ENCODE measurements at places on chromosomes 6 and 20. TPM values are rescaled to one million over a fixed set of nuclear protein-coding genes. Genes with fewer than 3 reads are reported as not detected.

Gene EFCAB8
- 0.10 TPM for total RNA-seq

Gene SLA2
- not detected for total RNA-seq

Gene DAAM2
- not detected for total RNA-seq

Gene TSHZ2
- 0.05 TPM for total RNA-seq

Gene CCNC
- total RNA-seq, result 46.8 TPM

Gene DOK5
- total RNA-seq, result not detected

Gene BEND6
- total RNA-seq, result not detected

Gene WFDC10B
- not detected for total RNA-seq

GRCh38 chr6:50264995-50265571 is 215.4 kb upstream of the DEFB112 start:
- DNase-seq, result peak; percentile 19

DNA sequence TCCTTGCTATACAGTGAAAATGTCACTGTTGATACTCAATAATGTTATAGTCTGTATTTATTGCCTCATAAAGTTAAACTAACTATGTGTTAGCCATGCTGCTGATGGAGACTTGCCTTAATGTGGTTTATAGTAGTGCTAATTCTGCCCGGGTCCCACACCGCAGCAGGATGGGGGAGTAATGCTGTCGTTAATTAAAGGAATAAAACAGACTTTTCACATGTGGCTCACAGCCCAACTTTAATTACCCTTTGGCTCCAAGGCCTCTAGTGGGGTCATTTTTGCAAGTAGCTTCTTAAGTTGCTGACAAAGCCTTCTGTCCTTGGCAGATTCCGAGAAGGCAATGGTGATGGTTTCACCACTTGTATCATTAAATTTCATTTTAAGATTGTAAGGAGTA is 634.3 kb downstream of the TBC1D32 start:
- no peak for DNase-seq

DNA sequence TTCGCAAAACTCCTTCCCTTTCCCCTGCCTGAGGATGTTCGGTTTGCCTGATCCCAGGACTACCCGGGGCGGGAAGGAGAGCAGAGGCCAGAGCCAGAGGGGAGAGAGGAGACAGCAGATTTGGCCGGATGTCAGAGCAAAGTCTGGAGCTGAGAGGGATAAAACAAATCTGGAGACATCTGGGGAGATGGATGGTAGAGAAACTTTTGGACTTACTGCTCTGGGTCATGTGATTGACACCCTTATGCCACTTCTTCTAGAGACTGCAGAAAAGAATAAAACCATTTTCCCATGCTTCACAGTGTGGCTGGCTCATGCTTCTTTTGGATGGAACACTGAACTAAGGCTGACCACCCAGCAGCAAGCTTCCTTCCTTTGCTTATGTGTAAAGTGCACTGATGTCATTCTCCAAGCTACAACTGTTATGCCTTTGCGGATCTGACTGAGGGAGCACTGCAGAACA is 174.7 kb downstream of the FOXC1 start:
- no peak for DNase-seq

GRCh38 chr6:134111062-134111677 is 58.7 kb upstream of the SLC2A12 start:
- peak; percentile 79 for DNase-seq

DNA sequence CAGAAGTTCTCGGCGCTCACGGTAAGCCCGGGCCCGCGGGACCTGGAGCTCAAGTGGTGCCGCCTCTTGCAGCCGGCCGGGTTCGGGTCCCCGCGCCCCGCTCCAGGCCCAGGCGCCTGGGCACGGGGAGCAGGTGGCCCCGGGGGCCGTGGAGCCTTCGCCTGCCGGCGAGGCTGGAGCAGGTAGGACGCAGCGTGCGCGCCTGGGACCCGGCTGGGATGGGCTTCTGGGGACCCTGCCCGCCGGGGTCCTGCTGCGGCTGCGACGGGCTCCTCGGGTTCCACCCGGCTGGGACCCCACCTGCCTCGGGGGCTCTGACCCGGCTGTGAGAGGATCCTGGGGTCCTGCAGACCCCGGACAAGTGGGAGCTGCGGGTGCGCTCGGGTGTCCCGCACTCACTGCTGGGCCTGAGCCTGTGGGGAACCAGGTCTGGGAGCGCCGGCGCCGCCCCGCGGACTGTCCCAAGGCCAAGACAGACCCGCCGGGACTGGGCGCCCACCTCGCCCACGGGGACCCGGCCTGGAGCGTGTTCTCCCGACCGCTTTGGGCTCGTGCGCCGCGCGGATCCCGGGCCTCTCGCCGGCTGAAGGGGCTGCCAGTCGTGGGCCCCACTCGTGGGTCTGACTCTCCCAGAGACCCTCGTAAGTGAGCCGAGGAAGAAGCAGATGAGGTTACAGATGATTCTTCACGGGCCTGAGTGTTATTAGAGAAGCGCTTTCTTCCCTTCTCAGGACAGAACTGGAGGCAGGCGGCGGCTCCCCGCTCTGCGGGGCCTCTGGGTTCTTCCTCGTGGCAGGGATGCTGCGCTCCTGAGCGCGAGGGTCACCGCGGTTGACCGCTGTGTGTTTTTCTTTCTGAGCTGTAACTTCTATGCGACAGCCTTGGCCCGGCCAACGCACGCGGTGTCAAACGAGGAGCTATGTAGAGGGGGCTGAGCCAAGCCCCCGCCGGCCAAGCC is 729 bp downstream of the SMOC2 start:
- no peak for DNase-seq

GRCh38 chr20:46081074-46081473 is 8.7 kb downstream of the NCOA5 start:
- no peak for DNase-seq

DNA sequence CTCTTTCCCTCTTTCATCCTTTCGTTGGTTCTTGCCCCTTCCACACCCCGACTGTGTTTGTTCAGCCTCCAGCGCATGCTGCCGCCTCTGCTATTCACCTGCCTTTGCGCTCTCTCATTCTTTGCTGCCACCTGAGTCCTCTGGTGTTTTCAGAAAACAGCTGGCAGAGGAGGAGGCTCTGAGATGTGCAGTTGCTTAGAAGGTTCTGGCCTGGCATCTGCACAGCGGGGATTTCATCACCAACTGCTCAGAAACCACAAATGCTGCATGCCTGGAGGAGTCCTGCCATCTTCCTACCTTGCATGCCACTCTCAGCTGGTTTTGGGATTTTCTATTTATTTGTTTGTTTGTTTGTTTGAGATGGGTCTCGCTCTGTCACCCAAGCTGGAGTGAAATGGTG is 39.2 kb upstream of the CLDN20 start:
- DNase-seq, result no peak

- DNase-seq, result no peak
Observed at GRCh38 chr20:47484303-47484702, 17.4 kb upstream of the NCOA3 start.

DNA sequence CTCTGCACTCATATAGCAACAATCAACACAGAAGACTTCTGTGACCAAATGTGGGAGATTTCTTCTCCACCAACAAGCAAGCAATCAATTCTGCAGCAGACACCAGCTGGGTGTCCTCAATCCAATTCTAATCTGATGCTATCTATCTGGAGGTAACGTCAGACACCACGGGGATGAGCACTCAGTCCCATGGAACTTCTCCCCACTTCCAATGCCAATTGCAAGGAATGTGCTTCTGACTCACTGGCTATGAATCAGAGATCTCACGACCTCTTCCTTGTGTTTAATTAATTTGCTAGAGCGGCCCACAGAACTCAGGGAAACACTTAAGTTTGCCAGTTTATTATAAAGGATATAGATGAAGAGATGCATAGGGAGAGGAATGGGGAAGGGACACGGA is 103.5 kb upstream of the SIRPG start:
- no peak for DNase-seq

GRCh38 chr6:136816656-136817055 is 5.7 kb upstream of the PEX7 start:
- DNase-seq, result no peak

GRCh38 chr6:87210979-87211378 is 55.6 kb downstream of the ZNF292 start:
- no peak for DNase-seq

- DNase-seq, result no peak
Observed at GRCh38 chr6:160420969-160421556, 72.9 kb downstream of the SLC22A3 start.

DNA sequence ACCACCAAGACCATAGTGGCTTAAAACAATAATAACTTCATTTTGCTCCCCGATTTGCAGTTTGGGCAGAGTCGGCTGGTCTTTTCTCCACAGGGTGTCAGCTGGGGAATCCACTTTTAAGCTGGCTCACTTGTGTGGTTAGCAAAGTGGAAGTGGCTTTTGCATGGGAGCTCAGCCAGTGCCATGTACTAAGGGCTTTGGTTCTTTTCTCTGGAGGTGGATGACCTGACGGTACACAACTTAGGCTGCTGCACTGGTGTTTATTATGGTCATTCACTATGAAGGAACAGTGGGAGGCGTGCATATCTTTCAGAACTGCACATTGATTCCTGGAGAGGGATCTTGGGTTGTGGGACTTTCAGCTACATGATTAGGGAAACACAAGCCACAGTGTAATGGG is 141.0 kb downstream of the OR2B2 start:
- DNase-seq, result no peak

DNA sequence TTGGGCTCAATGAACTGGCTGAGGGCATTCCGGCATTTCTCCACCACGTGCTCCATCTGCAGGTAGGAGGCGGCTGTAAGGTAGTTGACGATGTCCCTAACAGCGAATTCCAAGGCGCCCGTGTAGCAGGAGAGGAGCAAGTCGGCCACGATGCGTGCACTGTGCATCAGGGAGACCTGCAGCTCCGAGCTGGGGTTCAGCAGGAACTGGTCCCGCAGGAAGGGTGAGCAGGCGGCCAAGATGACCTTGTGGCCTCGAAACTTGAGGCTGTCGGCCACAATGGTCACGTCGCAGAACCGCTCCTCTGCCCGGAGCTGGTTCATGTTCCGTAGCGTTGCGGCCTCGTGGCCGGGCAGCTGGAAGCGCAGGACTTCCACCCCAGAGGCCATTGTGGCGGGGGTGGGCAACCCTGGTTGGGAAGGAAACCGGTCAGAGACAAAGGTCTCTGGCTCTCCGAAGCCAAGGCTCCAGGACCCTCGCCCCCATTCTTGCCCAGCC is 920 bp downstream of the ZBTB12 start:
- DNase-seq, result peak; percentile 55

DNA sequence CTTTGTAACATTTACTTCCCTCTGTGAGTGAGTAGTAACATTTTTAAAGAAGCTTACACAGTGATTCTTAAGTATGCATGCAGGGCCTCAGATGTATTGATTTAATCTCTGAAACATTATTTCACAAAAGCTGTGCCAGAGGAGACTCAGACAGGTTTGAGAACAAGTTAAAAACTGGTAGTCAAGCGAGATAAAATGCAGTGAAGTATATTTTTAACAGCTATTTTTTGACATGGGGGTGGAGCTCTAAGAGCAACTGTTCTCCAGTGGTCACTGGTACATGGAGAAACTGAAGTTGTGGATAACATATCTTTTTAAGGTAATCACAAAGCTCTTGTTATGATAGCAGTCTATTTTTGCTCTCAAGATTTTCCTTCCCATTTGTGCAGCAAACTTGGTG is 20.4 kb downstream of the DSTN start:
- no peak for DNase-seq

DNA sequence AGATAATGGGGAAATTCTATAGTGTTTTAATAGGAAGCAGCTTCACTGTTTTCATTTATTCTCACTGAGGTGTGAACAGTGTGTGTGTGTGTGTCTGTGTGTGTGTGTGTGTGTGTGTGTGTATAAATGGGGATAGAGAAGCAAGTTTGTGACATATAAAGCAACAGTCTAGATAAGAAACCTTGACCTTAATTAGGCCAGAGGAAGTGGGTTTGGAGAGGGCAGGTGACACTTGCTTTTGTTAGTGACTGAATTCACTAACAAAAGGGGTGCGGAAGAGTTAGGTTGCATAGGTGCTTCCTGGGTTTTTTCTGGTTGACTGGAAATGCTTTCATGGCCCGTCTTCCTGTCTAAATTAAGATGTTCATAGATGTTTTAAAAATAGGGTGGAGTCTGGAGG is 515.7 kb upstream of the FLRT3 start:
- no peak for DNase-seq

DNA sequence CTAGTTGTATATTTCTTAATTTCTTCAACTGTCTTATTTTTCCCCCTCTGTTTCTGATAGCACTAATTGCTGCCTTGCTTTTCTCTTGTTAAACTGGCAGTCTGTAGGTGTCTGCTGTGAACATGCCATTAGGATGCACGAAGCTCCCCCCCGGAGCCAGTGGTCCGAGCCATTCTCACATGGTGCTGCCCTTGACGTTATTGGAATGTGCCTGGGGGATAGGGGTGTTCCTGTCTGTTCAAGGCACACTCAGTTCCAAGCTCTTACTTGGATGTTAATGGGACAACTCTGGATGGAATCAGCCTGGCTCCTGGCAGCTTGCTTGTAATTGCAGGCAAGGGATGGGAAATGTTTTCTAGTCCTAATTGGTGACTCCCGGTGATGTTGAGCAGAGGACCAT is 68.4 kb downstream of the RREB1 start:
- DNase-seq, result no peak

GRCh38 chr20:51398083-51398482 is 144.4 kb downstream of the NFATC2 start:
- no peak for DNase-seq

GRCh38 chr6:11942185-11942864 is 69.8 kb upstream of the HIVEP1 start:
- DNase-seq, result no peak

DNA sequence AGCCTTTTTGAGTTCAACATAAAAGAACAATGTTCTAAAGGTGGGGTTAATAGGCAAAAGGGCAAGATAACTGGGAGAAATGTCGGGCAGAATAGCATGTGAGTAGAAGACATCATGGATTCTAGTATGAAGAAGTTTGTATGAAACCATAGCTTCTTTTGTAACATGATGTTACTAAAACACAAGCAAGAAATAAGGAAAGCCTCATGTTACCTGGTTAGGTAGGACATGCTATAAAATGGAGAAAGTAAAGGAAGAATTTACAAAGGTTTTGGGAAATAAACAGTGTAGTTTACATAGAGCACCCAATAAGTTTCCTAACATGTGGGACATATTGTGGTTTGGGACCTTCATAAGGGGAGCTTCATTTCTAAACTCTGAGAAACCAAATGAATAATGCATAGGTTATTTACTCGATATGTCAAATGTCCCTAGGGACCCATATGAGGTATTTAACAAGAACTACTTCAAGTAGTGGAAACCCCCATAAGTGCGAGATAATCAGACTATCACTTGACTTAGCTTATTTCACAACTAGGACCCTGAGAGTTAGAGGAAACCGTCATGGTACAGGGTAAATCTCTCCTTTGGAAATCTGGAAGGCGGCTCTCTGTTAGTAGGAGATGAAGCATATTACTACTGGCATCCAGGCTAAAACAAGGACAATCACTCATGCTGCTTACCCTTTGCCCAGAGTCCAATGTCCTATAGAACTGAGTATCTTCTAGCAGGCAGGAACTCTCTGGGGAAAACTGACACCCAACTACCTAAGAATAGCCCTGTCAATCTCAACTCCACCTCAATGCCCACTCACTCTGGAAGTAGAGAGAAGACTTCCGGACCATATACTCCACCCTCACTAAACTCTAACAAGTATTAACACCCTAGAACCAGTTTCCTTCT is 57.5 kb downstream of the ILRUN start:
- DNase-seq, result peak; percentile 77

DNA sequence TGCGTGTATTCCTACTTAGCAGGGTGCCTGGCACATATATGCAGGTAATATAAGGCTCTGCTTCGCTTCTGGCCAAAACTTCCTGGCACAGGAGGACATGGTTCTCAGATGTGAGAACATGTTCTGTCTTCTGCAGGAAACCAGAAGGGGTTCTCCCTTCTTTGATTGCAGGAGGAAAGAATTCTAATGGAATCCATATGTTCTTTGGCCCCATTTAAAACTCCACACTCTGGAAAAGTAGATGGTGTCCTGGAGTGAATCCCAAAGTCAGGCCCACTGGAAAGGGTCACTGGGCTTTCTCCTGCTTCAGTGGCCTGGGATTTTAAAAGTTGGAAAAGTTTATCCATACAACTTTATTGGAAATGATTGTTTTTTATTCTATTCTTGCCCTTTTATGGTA is 16.4 kb upstream of the CYP24A1 start:
- DNase-seq, result no peak

Measured in HT-29 (cell line).